ENCODE measurements at places on chromosomes 7 and 10.

GRCh38 chr10:33229252-33229948, 105.1 kb downstream of the NRP1 start:
- no peak for DNase-seq

- DNase-seq, result no peak
Observed at GRCh38 chr10:70137927-70138883, 5.6 kb upstream of the AIFM2 start.

GRCh38 chr10:62992145-62992721, 140.9 kb upstream of the NRBF2 start:
- no peak for DNase-seq

DNA sequence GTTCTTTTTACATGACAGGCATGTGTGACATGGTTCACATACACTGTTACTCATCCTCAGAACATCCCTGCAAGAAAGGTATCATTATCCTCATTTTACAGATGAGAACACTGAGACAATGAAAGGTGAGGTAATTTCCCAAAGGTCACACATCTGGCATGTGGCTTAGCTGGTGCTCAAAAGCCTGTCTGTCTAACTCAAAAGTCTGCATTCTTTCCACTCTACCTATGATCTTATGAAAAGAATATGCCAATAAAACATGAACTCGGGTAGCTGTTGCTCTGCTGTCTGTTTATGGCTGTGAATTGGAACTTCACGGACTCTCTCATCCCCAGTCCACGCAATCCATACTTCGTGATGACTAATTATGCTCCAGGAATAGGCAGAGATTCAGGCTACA, 79.0 kb upstream of the ODAD2 start:
- no peak for DNase-seq
